ENCODE measurements at places on chromosomes 3 and 15.
A peak's percentile ranks its signal among the peaks of the same experiment; 100 is the strongest.

DNA sequence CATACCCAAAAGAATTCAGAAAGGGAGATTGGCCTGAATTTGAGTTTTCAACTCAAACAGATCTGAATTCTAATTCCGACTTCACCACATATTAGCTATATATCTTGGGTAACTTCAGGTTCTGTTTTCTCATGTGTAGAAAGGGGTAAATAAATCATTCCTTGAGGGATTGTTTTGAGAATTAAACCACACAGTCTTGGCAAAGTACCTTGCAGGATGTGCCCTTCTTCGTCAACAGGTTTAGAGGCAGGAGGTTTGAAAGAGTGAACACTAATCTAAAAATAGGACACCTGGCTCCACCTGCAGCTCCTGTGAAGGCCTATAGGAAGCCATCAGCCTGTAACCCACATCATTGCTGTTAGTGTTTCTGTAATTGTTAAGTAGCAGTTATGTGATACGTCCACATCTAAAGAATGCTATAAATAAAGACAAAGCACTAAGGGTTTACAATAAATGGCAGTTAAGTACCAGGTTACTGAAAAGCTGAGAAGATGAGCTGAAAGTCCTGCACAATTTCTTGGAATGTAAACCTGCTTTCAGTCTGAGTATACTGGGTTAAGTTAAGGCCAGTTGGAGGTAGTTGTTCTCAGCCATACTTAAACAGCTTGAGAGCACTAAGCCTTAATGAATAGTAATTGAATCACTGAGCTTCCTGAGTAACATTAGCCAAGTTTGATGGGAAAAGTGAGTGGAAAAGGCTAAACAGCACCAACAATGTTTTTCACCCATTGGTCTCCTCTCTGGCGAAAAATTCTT is 6.0 kb downstream of the CCDC80 start:
- no peak for DNase-seq

DNA sequence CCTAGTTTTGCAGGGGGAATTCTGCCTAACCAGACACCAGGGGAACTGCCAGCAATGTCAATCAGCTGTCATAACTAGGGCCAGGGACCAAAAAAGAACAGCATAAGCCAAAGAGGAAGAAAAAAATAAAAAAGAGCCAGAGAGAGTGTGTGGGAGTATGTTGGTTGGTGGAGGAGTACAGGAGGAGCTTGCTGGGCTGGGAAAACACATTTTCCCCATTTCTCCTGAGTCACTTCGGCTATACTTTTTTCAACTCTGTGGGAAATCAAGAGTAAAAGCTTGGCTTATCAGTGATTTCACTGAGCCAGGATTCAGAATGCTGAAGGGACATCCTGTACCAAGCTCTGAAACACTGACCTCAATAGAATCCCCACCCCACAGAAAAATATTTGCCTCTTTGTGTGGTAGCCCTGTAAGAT is 144.7 kb upstream of the DPH6 start:
- DNase-seq = no peak

- DNase-seq = peak; percentile 79
Measured at GRCh38 chr3:196609343-196609775, 30.1 kb upstream of the NRROS start.

DNA sequence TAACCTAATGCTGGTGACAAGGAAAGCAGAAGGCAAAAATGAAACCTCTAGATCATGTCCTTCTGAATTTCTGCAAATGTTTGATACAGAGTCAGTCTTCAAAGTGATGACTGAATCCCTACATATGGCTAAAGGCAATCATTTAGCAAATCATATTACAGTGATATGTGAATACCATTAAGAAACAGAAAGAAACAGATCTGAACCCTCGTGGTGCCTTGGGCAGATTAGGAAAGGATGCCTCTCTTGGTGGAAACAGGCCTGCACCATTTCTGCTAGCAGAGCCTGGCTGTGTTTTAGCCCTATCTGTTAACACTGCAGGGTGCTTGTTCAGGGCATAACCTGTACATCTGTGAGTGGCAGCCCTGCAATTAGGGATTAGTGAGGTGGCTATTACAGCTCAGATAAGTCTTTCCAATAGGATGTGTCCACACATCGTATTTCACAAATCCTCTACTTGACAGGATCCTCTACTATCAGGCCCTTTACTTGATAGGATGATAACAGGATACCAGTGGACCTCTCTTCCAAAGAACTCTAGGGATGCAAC is 12.1 kb downstream of the SEC22C start:
- no peak for DNase-seq

DNA sequence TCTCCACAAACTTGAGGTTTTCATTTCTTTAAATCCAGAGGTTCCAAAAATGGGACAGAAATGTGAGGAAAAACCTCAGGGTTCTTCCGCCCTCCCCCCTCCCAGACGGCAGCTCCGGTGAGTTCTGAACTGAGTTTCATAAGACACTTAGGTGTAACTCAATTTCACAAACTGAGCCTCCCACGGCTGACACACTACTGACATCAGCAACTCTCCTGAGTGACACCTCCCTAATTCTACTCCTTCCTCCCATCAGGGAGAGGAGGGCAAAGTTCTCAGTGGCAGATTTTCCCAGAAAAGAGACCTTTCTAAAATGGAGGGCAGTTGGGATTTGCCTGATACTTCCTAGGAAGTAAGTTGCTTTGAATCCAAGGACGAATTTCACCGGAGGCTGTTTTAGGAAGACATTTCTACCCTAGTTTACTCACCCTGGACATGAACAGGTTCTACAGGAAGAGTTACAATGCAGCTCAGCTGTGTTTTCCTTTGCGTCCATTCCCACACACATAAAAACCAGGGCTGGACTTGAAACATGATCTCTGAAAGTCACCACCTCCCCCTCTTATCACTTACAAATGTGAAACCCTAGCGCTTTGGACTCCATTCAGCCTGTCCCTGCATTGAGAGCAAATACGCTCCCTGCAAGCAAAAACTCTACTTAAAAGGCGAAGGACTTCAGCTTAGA is 78.1 kb upstream of the LMOD3 start:
- no peak for DNase-seq

- no peak for DNase-seq
Measured at GRCh38 chr15:28167042-28167441, 67.9 kb upstream of the OCA2 start.

DNA sequence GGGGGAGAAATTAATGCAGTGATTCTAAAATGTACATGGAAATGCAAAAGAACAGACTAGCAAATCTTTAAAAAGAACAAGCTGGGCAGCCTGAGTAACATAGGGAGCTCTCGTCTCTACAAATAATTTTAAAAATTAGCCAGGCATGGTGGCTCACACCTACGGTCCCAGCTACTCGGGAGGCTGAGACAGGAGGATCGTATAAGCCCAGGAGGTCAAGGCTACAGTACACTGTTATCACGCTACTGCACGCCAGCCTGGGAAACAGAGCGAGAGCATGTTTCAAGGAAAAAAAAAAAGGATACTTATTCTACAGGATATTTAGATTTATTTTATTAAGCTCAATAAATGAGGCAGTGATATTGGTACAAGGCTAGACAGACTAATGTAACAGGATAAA is 40.9 kb downstream of the STAG1 start:
- DNase-seq = no peak

GRCh38 chr3:18609187-18609586 is 184.0 kb upstream of the SATB1 start:
- no peak for DNase-seq

- DNase-seq = no peak
Measured at GRCh38 chr3:122864498-122864897, 69.6 kb downstream of the SLC49A4 start.

DNA sequence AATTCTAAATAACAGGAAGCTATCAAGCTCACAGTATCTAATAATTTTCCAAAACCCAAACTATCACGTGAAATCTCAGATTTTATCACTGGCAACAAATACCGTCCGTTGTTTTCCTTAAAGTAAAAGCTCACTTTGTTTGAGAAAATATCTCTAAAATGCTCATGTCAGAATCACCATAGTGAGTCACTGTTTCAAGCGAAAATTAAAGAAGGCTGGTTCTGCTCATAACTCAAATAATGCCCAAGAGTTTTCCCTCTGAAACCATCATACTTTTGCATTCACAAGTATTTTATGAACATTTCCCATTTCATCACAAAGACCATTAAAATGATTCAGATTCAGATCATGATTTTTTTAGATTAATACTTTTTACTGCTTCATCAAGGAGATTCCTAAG is 50.6 kb downstream of the TBL1XR1 start:
- no peak for DNase-seq

DNA sequence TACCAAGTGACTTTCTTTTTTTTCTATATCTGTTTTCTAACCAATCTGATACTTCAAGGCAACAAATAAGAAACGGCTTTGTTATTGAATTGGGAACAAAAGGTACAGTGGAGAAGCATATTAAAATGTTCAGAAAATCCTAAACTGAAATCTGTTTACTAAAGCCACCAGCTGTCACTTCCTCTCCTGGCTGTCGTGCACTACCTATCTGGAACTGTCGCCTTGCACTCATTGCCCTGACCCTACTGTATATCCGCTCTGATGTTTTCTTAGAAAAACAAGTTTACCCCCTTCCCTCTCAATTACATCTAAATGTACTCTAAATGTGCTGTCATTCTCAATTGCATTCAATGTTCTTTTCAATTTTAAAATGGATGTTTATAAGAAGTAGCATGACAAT is 439.8 kb upstream of the ARRDC4 start:
- no peak for DNase-seq

DNA sequence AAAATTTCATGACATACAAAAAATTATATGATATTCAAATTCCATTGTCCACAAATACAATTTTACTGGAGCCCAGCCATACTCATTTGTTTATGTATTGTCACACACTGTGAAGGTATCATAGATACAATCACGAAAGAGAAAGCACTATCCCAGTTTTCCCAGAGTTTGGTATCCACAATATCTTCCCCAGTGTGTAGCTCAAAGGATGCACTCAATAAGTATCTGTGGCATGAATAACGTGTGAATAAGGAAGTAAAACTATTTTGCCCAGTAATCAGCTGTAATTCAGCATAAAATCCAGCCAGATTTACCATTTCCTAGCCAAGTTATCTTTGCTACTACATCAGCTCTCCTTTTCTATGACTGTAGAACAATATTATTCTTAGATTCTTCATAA is 131.3 kb upstream of the KCNMB2 start:
- no peak for DNase-seq

GRCh38 chr3:71629711-71630110 is 46.2 kb upstream of the FOXP1 start:
- DNase-seq = no peak

DNA sequence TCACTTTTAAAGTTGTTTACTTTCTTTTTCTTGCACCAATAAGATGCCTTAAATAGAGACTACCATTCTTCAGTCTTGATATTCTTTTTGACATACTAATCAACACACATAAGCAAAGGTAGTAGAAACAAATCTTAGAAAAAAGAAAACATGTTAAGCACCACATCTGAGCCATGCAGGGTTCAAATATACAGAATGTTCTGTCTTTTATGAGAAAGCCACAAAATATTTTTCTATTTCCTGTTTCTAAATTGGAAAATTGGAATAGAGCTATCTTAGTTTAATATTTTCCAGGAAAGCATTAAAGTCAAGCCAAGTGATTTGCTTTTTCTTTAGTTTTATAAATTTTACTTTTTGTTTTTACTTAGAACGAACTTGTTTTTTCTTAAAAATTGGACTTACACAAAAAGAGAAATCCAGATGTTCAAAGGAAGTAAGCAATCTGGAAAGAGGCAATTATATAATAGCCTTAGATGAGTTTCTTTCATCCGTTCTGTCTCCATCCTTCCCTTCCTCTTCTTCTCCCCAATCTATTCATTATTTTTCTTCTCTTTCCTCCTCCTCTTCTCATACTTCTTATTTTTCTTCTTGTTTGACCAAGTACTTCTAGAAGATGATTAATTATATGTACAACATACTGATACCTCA is 731.7 kb downstream of the SQOR start:
- no peak for DNase-seq

- DNase-seq = no peak
Measured at GRCh38 chr3:60696428-60697125, 554.7 kb downstream of the FHIT start.

GRCh38 chr3:32469151-32469874 is 33.3 kb downstream of the CMTM6 start:
- no peak for DNase-seq

- no peak for DNase-seq
Measured at GRCh38 chr3:12444582-12445471, 39.5 kb upstream of the TSEN2 start.

GRCh38 chr15:96342406-96343112 is 12.1 kb downstream of the NR2F2 start:
- no peak for DNase-seq

DNA sequence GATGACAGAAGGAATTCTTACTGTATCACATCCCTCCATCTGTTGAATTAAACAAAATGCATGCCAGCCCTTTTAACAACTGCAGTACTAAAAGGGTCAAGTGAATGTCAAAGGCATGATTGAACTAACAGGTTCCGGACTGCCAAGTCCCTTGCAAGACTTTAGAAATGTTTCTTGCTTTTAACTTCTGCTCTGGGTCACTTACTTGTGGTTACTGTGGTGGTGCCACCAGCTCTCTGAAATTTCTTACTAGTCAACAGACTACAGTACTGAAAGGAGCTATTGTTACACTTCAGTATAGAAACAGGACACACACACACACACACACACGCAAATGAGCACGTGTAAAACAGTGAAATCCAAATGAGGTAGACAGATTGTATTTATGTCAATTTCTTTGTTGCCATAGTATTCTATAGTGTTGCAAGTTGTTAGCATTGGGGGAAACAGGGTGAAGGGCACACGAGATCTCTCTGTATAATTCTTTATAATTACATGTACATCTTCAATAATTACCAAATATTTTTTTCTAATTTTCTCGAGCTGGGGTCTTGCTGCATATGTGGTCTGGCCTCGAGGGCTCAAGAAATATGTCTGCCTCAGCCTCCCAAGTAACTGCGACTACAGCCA is 79.9 kb upstream of the SLC25A26 start:
- DNase-seq = no peak

GRCh38 chr3:188108703-188109412 is 45.1 kb upstream of the LPP start:
- DNase-seq = no peak

DNA sequence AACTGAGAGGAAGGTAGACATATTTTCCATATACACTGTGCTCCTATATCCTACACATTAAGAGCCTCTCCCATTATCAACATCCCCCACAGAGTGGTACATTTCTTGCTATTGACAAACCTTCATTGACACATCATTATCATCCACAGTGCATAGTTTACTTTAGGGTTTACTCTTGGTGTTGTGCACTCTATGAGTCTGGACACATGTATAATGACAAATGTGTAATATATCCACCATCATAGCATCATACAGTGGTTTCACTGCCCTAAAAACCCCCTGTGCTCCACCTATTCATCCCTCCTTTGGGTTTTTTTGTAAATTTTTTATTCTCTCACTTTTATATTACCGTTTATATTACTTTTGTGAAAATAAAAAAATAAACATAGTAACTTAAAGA is 22.2 kb upstream of the CLDN18 start:
- no peak for DNase-seq

GRCh38 chr3:136186344-136186743 is 9.8 kb downstream of the MSL2 start:
- DNase-seq = no peak

Data from T-helper 2 cell (primary cell).